ENCODE measurements at places on chromosomes 7 and 10.

DNA sequence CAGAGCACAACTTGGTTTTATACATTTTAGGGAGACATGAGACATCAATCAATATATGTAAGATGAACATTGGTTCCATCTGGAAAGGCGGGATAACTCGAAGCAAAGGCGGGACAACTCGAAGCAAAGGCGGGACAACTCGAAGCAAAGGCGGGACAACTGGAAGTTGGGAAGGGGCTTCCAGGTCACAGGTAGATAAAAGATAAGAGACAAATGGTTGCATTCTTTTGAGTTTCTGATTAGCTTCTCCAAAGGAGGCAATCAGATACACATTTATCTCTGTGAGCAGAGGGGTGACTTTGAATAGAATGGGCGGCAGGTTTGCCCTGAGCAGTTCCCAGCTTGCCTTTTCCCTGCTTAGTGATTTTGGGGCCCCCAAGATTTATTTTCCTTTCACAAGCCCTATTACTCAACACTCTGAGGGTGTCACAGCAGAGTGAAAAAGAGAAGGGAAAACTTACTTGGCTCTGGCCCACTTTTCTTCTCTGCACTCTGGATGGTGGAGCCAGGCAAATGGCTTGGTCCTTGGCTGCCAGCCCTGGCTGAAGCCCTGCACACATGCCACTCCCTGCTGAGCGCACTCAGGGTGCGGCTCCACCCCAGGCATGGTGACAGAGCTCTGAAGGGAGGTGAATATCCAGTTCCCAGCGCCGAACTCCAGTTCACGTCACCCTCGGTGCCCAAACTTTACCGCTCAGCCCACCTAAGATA is 46.7 kb downstream of the PARD3 start:
- peak; percentile 17 for DNase-seq

DNA sequence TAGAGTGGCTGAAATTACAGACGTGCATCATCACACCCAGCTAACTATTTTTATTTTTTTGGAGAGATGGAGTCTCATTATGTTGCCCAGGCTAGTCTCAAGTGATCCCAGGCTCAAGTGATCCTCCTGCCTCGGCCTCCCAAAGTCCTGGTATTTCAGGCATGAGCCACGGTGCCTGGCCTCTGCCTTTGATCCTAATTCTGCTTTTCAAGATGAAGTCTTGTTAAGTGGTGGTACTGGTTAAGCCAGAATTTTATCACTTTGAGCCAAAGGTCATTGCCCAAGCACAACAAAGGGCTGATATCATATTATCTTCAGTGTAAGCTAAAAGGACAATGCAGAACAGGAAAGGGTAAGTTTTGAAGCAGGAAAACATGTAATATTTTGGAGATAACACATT is 64.2 kb downstream of the MYOF start:
- no peak for DNase-seq

GRCh38 chr7:80284855-80285254 is 150.2 kb downstream of the GNAI1 start:
- DNase-seq = no peak

- no peak for DNase-seq
Measured at GRCh38 chr7:151808400-151809145, 68.3 kb downstream of the PRKAG2 start.

GRCh38 chr10:96395931-96396877 is 37.4 kb upstream of the OPALIN start:
- DNase-seq = peak; percentile 14

DNA sequence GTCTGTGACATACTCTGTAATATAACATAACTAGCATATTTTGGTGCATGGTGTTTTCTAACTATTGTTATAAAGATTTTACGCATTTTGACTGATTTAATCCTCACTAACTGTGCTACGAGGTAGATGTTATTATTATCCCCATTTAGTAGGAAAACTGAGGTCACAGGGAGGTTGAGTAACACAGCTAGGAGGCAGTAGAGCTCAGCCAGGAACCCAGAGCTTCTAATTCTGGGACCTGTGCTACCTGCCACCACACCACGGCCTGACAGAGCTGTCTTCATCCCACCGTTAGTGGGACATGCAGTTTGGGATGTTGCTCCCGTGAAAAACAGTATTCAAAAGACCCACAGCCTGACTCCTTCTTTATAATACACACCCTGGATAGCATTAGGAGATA is 962.5 kb downstream of the CNTNAP2 start:
- DNase-seq = no peak

- DNase-seq = no peak
Measured at GRCh38 chr10:131824371-131825149, 76.2 kb upstream of the PPP2R2D start.

GRCh38 chr10:68224810-68225209 is 7.1 kb downstream of the ATOH7 start:
- no peak for DNase-seq

- DNase-seq = no peak
Measured at GRCh38 chr7:15199482-15199881, 296.9 kb upstream of the DGKB start.

- DNase-seq = no peak
Measured at GRCh38 chr10:82737549-82737948, 862.6 kb downstream of the NRG3 start.

DNA sequence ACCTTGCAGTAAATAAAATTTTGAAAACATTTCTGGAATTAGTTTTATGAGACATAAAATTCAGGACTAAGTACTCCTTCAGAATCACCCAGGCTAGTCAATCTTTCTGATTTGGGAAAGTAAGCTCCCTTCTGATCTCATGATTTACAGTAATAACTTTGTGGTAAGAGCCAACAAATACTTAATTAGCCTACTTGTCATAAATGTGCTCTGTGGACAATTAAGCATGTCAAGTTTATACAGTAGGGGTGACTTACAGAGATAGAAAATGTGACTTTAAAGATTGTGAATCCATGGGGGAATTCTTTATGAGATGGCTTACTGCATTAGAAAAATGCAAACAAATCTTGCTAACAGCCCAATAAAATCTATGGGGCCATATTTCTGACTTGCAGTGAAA is 616.9 kb upstream of the GHITM start:
- DNase-seq = no peak

DNA sequence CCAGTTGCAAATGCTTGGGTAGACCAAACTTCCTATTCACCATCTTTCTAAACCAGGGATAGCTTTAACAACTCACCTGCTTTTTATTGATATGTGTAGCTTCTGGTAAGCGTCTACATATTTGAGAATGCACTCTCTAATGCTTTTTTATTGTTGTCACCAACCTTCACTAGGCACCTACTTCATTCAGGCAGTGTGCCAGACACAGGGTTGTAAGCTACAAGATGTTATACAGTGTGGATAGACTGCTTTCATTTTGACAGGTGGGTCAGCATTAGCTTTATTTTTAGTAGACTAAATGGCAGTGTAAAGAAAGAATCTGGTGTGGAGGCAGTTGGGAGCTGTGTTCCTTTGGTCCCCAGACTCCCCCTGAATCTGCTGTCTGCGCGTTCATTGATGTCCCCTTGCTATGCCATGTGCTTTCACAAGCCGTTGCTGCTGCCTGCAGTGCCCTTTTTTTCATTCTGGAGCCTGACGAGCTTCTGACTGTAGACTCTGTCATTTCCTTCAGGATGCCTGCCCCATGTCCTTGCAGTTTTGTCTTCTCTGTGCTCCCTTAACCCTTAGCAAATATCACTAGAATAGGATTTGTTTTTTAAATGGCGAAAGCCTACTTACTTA is 32.1 kb downstream of the NRF1 start:
- no peak for DNase-seq

DNA sequence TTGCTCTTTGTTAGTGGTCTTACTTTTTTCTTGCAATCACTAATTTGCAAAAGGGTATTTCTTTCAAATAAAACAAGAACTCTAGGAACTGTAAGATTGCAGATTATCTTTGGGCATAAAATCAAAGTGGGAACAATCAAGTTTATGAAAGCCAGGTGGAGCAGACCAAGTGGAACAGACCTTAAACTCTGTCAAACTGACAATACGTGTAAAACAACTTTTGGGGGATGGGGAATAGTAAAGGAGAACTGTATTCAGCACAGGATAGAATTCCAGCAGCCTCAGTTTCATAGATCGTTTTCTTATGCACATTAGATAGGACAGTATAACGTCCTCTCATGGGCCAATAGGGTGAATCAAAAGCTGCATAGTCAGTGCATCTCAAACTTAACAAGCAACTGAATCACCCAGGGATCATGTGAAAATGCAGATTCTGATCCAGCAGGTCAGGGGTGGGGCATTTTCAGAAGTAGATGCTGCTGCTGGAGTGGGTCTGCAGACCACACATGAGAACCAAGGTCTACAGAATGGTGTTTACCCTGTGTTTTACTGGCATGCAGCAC is 120.7 kb downstream of the PIP4K2A start:
- DNase-seq = no peak

- DNase-seq = no peak
Measured at GRCh38 chr10:37826806-37827205, 30.6 kb downstream of the ZNF248 start.

GRCh38 chr10:112601214-112602090 is 154.4 kb downstream of the VTI1A start:
- no peak for DNase-seq

- no peak for DNase-seq
Measured at GRCh38 chr7:43201912-43202311, 89.5 kb downstream of the HECW1 start.

DNA sequence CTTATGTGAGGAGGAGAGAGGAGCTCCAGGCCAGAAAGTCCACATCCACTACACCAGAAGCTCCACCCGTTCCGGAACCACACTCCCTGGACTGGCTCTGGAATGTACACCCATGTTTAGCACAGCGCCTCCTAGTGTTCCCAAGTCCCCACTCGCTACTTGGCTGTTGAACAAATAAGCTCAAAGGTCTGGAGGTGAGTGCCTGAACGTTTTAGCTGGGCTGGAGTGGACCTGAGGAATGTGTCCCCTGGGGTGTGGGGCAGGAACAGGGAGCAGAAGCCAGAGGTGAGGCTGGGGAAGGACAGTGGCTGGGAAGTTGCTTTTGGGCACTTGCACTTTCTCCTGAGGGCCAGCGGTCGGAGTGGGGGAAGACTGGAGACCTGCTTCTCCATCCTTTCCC is 164.1 kb upstream of the CDCA7L start:
- DNase-seq = peak; percentile 21

- no peak for DNase-seq
Measured at GRCh38 chr7:155455776-155456737, 1.9 kb upstream of the EN2 start.

GRCh38 chr7:118195837-118196474 is 12.0 kb downstream of the LSM8 start:
- DNase-seq = no peak

DNA sequence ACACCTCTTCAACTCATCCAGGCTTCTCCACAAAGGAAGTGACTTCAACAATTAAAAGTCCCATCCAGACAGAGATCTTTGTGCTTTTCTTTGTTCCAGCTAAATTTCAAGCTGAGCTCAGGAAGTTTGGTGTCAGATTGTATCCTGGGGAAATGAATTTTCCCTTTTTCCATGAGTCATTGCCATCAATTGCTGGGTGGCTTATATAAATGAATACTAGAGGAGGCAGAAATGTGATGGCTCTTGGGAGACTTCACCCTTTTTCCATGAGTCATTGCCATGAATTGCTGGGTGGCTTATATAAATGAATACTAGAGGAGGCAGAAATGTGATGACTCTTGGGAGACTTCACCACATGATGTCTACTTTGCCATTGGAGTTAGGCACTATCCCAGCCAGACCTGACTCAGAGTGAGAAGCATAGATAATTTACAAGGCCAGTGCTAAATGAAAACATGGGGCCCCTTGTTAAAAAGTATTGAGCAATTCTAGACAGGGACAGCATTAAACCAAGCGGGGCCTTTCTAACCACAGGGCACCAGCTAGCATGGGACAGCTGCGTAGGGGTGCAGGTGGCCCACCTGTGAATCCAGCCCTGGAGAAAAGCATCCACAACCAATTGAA is 339.2 kb upstream of the PODXL start:
- no peak for DNase-seq

DNA sequence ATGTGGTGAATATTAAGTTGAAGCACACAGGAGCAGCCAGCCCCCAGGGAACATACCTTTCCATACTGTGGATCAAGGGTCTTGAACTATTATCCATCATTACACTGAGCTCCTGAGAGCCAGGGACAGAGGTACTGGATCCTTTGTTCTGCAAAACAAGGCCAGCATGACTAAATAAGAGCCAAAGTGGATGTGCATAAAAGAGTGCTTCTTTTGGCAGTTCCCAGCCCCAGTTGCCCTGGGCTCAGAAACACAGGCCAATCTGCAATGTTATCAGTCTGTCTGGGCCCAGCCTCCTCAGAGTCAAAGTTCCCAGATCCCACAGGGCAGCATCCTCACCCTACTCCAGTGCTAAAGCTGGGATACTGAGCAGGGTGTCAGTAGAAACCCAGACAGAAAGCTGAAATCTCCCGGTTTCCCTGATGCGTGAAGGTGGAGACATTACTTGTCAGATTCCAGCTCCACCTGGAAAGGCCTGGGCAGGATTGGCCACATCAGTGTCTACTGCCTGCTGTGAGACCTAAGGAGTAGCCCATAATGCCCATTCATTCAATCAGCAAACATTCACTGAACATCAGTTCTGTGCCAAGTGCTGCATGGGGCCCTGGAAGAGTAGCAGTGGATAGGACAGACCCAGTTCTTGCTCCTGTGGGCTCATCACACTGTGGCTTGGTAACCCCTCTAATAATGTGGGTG is 342.7 kb downstream of the CXCL12 start:
- no peak for DNase-seq

DNA sequence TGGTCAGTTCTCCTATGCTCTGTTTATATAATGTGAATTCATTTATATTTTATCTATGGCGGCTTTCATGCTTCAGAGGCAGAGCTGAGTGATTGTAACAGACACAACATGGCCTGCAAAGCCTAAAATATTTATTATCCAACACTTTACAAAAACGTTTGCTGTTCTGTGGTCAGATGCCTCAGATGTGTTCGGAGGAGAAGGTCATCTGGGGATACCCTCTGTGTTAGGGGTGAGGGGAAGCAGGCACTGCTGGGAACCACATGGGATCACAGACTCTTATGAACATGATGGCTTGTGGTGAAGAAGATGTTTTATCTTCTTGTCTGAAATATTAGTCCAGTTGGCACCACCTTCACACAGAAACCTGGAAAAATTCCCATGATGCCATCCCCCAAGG is 203.4 kb downstream of the PHTF2 start:
- no peak for DNase-seq

DNA sequence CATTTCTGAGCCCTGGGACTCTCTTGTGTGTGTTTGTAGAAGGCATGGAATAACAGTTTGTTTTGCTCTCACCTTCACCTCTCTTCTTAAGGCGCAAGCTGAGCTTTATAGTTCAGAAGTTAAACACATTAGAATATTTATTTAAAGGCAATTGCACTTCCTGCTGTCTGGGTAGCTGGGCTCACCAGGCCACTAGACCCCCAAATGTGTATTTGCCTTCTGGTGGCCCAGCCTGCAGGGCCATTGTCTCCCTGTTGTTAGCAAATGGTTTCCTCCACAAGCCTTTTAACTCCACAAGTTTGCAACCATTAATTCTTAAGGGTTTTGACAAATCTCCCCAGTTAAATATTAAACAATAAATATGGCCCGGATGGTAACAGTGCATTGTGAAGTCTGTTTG is 31.1 kb upstream of the NEUROD6 start:
- no peak for DNase-seq

- no peak for DNase-seq
Measured at GRCh38 chr10:57094965-57095364, 733.9 kb upstream of the ZWINT start.

GRCh38 chr7:7996568-7996967 is 28.0 kb downstream of the GLCCI1 start:
- no peak for DNase-seq

GRCh38 chr10:59517996-59518395 is 155.6 kb upstream of the FAM13C start:
- no peak for DNase-seq
